ENCODE measurements at places on chromosomes 4 and X.

GRCh38 chr4:109795059-109795458 lies 6.7 kb downstream of the CFI start:
- DNase-seq = no peak

DNA sequence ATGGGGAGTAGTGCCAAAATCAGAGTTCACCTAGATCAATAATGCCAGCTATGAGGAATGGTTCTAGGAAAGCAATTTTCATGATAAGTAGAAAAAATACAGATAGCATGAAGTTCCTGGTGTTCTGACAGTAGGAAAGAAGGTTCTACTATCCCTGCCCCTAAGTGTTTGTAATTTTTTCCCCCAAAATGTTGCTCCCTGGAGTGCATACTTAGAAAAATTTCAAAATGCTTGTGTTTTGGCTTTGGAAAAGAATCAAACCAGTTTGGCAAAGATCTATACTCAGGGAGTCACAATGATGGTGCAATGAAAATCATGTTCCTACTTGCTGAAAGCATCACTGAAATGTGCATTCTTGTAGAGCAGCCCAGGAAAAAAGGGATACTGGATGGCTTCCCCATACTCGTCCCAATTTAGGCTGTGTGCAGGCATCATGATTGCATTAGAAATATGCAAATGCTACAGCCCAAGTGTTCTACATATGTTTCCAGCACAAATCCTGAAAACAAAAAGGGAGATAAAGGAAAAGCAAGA lies 74.7 kb downstream of the LPAR4 start:
- no peak for DNase-seq

- DNase-seq = no peak
These were observed at the start of gene FLNA for GRCh38 chrX:154374313-154375155. Gene FLNA, minus strand, starts transcription at chrX:154374634. Its CDS starts 3,389 bp downstream, at chrX:154371245.

DNA sequence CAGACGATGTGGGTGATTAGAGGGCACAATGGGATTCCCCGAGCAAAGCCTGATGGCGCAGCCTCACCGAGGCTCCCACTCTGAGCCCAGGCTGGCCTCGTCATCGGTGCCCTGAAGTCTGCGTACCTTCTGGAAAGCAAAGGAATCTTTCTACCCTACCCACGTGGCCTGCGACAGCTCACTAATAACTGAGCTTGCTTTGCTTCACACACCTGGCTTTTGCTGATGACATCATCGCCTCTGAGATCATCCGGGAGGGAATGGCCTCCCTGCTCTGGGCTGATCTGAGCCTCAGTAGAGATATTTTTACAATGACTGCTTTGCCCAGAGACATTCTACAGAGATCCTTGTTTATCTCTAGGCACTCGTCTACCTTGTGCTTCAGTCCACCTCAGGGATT lies 45.4 kb upstream of the PDLIM3 start:
- DNase-seq = no peak

GRCh38 chr4:82648356-82648755 lies 86.6 kb upstream of the TMEM150C start:
- no peak for DNase-seq

DNA sequence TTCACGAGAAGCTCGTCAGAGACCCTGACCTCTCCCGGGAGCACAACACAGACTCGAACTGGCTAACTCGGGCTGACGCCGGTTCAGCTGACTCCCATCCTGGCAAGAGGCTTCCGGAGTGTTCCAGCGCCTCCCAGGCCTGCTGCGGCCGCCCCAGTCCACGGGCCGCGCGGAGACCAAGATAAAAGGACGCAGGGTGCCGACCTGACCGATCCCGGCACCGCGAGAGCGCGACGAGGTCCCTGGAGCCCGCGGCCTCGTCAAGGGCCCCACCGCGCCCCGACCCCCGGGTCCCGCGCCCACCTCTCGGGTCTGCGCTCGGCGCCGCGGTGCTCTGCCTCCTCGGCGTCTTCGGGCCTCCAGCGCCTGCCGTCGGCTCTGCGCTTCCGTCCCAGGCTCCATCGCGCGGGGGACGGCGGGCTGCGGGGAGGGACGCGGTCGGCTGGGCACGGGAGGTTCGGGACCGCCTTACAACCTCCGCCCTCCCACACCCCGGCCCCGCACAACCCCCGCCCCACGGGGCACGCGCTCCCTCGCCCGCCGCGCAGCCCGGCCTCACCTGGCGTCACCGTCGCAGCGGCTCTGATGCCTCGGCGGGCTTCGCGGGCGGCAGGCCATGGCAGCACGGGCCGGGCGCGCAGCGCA lies 426 bp downstream of the SLBP start:
- no peak for DNase-seq
